ENCODE measurements at places on chromosomes 2 and 18. TPM values are rescaled to one million over a fixed set of nuclear protein-coding genes. Genes with fewer than 3 reads are reported as not detected.

The SAG gene
- 0.18 TPM for total RNA-seq

DNA sequence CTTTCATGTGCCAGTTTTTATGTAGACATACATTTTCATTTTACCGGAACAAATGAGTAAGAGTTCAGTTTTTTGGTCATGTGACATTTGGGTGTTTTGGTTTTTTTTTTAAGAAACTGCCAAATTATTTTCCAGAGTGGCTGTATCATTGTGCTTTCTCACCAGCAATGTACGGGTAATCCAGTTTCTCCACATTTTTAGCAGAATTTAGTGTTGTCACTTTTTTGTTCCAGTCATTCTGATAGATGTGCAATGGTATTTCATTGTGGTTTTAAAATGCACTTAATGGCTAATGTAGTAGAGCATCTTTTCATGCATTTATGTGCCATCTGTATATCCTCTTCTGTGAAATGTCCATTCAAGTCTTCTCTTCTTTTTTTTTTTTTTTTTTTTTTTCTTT lies 126.5 kb upstream of the FBXO11 start:
- DNase-seq, result no peak
- H3K4me3 ChIP-seq, result no peak overlapping the region
- H3K36me3 ChIP-seq, result no peaks in the 10 kb centered on the region
- H3K4me1 ChIP-seq, result no peaks in the 10 kb centered on the region
- H3K27ac ChIP-seq, result no peak overlapping the region
- no peaks in the 10 kb centered on the region for H3K27me3 ChIP-seq

GRCh38 chr18:3528231-3528630 lies 78.3 kb downstream of the TGIF1 start:
- peaks cover 43% of the 10 kb centered on the region for H3K4me1 ChIP-seq
- H3K27me3 ChIP-seq, result no peaks in the 10 kb centered on the region
- H3K27ac ChIP-seq, result peak overlapping the region; percentile 11
- H3K36me3 ChIP-seq, result no peaks in the 10 kb centered on the region
- peak; percentile 25 for DNase-seq
- H3K4me3 ChIP-seq, result no peak overlapping the region

DNA sequence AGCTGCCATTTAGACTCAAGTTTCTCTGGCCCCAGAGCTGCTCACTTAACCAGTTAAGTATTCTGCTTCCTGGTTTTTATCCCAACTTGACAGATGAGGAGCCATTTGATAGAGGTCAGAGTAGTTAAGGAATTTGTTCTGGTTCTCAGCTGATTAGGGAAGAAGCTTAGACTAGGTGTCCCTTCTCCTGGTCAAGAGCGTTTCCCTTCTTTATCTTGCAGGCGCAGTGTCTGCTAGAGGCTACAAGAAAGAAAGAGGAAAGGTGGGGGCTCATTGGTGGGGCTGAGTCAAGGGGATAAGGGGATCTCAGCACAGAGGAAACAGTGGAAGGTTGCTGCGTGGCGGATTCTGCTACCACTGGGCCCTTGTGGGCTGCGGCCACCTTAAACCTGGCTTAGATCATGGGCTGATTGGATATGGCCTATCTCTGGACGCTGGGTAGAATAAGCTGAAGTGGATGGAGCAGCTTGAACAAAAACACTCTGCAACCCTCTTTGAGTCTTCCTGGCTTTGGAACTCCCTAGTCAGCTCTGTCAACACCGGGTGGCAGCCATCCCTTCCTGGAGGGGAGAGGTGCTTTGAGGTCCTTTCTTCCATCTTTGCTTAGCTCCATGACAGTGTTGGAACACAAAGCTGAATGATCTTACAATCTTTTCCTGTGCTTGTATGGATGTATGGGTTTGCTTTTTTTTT lies 70.8 kb downstream of the QPCT start:
- no peaks in the 10 kb centered on the region for H3K27me3 ChIP-seq
- no peak overlapping the region for H3K4me3 ChIP-seq
- no peak overlapping the region for H3K27ac ChIP-seq
- no peak for DNase-seq
- peaks cover 3% of the 10 kb centered on the region for H3K4me1 ChIP-seq

GRCh38 chr18:76754351-76754750 lies 68.0 kb upstream of the ZNF236 start:
- H3K27ac ChIP-seq, result no peak overlapping the region
- no peak for DNase-seq
- no peaks in the 10 kb centered on the region for H3K27me3 ChIP-seq
- H3K36me3 ChIP-seq, result no peaks in the 10 kb centered on the region
- peaks cover 5% of the 10 kb centered on the region for H3K4me1 ChIP-seq

GRCh38 chr2:12320991-12321641 lies 395.6 kb upstream of the TRIB2 start:
- H3K27ac ChIP-seq, result peak overlapping the region; percentile 77
- no peaks in the 10 kb centered on the region for H3K36me3 ChIP-seq
- peak; percentile 89 for DNase-seq
- H3K27me3 ChIP-seq, result no peaks in the 10 kb centered on the region
- no peak overlapping the region for H3K4me3 ChIP-seq
